ENCODE measurements at places on chromosomes 4 and X.

- DNase-seq = no peak
Measured at GRCh38 chr4:38072578-38072977, 112.4 kb downstream of the PTTG2 start.

DNA sequence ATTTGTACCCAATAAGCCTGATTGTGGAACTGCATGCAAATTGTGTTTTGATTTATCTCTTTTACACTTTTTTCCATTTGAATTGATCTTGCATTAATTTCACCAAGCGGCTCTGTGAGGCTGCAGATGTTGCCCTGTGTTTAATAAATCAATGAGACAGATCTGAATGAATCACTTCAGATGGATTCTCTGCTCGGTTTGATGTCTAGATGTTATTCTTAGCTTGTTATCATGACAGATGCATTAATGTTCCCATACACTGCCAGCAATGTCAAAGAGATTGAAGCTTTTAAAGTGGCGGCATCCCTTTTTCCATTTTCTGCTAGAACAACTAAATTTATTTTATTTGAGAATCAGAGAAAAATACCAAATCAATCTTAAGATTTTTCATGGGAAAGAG lies 6.3 kb downstream of the DACH2 start:
- DNase-seq = no peak

DNA sequence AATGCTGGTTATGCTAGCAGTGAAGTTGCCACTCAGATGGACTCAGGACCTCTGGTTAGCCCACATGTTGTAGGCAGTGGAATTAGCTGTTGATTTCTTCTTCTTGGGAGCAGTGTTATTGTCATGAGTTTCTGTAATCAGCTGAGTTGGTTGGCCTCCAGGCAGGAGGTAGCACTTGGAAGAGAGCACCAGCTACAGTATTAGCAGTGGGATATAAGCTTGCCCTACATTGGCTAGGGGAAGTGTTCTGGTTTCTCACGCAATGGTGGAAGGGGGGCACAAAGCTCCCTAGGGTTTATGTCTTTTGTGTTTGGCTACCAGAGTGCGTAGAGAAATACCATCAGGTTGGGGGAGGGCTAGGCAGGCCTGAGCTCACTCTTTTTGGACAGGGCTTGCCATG lies 34.0 kb upstream of the UCP1 start:
- DNase-seq = no peak

DNA sequence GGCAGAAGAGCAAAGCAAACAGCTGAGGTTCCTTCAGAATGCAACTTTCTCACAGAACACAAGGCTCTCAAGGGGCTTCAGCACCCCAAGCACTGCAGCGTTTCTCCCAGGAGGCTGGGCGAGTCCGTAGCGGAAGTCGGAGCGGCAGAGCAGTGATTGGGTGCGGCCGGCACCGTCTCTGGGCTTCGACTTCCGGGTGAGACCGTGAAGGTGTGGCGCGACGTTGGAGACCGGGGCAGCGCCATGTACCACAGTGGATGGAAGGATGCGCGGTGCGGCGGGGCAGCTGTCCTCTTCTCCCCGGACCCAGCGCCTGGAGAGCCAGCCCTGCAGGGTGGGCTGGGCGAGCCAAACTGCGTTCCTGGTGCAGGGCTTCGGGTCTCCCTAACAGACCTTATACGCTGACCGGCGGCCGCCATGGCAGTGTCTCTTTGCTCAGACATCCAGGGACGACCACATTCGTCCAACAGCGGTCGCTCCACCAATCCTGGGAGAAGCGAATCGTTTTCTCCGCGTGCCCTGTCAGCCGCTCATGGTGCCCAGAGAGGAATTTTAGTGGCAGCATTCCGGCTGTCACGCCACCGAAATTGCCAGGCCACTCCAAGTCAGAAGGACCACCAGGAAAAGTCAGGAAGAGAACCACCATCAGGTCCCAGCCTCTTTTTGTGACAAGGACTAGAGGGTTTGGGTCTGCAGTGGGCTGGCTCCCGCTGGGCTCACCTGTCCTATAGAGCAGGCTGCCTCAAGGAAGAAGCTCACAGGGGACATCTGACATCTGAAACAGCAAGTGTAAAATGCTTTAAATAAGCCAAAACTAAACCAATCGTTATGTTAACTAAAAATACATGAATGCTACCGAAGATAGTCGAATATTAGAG lies 20.5 kb downstream of the TRIM61 start:
- peak; percentile 64 for DNase-seq

- peak; percentile 71 for DNase-seq
Measured at GRCh38 chrX:37846934-37847732, at the start of gene DYNLT3. TSS of gene DYNLT3 (minus strand) at chrX:37847571. CDS start at chrX:37847510, 61 bp downstream.

DNA sequence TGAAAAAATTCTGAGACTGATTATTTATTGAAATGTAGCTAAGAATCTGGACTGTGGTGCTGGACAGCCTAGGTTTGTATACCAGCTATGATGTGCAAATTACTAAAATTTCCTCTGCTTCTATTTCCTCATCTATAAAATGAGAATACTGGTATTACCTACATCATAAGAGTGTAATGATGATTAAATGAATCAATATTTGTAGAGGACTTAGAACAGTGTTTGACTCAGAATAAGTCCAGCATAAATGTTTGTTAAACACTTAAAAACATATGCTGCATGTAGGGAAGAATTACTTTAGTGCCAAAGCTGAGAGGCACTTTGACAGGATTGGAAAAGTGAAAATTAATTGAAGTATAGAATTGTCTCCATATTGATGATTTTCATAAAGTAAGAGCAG lies 55.3 kb upstream of the TMPRSS11F start:
- DNase-seq = no peak

- DNase-seq = no peak
Measured at GRCh38 chr4:189804894-189805293, 135.8 kb upstream of the FRG1 start.

GRCh38 chr4:149173241-149174013 lies 642.2 kb downstream of the IQCM start:
- no peak for DNase-seq

- DNase-seq = no peak
Measured at GRCh38 chr4:109378076-109378475, 55.5 kb upstream of the SEC24B start.

DNA sequence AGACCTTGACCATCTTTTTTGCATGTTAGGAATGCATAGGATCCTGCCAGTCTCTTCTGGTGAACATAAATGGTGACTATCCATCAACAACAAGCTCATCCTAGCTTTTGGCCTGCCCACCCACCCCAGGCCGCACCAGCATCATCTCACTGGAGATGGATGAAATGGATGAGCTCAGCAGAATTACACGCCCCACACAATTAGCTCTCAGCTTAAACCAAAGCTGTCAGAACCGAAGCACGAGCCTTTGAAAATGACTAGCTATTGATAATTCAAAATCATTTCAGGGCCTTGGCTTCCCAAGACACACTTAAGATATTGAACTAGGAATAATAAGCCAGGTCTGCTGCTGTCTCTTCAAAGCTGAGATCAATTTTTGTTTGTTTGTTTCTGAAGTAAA lies 62.5 kb upstream of the MND1 start:
- DNase-seq = no peak

GRCh38 chr4:6884341-6884870 lies 25.2 kb upstream of the TBC1D14 start:
- DNase-seq = no peak

- no peak for DNase-seq
Measured at GRCh38 chrX:109952985-109953905, 49.7 kb upstream of the TMEM164 start.

- no peak for DNase-seq
Measured at GRCh38 chr4:98411731-98412130, 150.5 kb downstream of the RAP1GDS1 start.

DNA sequence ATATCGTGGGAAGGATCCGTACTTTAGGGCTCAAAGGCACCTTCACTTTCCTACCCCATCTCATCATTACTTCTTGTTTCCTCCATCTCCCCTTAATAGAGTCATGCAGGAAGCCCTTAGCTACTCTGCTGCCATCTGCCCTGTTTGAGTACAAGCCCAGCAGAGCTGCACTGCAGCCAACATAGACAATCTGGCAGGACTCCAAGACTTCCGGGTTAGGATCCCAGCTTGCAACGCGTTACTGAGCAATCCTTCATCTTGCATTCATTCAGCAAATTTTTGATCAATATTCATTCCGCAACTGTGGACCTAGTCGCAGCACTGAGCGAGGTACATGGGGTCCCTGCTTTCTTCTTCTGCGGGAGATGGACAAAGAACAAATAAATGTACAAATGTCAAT lies 344.9 kb downstream of the BCOR start:
- DNase-seq = no peak

DNA sequence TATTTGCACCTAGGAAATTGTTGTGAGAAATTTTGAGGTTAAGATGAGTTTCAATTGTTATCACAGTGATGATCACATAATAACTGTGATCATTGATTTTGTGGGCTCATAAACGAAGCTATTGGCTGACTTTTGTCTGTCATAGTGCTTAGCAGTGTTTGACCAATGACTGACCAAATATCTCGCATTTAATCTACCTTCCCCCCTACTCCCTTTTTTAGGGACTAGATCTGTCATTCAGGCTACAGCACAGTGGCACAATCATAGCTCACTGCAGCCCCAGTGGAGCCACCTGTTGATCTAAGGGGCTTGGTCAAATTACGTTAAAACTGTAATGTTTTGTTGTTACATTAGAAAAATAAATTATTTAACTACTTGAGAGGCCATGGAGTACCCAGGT lies 1.5 kb downstream of the FUNDC2 start:
- DNase-seq = no peak

- no peak for DNase-seq
Measured at GRCh38 chr4:73770917-73771316, 30.5 kb downstream of the CXCL8 start.

- no peak for DNase-seq
Measured at GRCh38 chr4:20271950-20272349, 20.2 kb downstream of the SLIT2 start.

- DNase-seq = no peak
Measured at GRCh38 chr4:74663631-74664030, 130.7 kb downstream of the BTC start.

DNA sequence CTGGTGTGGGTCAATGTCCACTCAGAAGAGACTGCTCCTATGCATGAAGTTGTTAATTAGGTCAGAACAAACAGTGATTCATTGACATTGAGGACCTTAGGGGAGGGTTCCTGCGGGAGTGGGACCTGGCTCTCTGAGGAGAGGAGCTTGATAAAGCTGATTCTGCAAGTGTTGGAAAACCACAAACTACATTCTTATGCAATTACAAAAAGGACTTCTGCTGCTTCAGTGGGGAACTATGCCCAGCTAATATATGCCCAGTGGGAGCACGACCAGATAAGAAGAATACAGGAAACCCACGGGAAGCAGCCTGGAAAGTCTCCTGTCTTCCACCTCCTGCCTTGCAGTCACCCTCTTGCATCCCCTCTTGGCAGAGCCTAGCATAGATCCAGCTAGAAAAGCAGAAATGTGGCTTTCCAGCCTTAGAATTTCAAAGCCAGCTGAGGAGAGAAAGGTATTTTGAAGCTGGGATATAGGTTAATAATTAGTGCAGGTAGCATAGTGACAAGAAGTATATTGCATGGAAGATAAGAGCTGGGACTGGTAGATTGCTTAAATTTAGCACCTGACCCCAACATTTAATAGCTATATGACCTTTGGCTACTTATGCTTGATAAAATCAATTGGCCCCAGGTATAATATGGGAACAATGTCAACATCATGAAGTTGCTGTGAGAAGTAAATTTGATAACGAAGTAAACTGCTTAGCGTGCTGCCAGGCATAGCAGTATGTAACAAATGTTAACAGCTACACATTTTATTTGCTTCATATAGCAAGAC lies 34.9 kb upstream of the UGT8 start:
- DNase-seq = no peak

DNA sequence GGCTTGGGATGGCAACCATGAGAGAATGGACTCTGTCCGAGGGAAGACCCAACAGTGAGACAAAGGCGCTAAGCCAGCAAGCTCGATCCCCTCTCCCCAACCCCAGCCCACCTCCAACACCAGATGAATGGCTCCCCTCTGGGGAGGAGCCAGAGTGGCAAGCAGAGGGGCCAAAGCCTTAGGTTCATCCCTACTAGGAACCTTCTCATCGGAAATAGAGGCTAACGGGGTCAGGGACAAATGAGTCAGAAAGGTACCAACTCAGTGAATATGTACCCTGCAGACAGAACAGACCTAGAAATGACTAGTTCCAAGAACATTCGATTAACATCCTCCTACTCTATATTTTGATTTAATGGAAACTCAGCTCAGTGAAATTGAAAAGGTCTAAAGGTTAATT lies 73.9 kb downstream of the NSG1 start:
- no peak for DNase-seq

GRCh38 chrX:46710927-46711623 lies 47.8 kb downstream of the SLC9A7 start:
- no peak for DNase-seq

DNA sequence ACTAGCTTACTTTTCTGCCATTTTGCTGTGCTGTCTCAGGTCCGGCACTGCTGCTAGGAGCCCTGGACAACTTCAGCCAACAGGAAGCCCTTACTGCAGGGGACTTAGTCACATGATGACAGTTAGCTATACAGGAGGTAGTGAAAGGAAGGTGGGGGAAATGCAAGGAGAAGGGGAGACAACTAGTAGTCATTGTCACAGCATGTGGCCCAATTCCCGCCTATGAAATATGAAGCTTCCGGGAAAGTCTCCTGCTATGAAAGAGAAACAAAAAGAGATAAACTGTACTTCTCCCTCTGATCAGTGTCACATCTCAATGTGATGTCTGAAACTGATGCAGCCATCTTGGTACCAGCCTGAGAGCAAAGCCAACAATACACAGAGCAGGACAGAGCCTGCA lies 71.6 kb downstream of the AMELX start:
- no peak for DNase-seq

- no peak for DNase-seq
Measured at GRCh38 chr4:124997991-124998390, 285.5 kb upstream of the ANKRD50 start.

DNA sequence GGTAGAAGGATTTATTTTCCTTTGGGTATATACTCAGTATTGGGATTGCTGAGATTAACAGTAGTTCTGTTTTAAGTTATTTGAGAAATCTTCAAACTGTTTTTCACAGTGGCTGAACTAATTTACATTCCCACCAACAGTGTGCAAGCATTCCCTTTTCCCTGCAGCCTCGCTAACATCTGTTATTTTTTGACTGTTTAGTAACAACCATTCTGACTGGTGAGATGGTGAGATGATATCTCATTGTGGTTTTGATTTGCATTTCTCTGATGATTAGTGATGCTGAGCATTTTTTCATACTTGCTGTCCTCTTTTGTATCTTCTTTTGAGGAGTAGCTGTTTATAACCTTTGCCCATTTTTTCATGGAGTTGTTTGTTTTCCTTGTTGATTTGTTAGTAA lies 457.8 kb downstream of the TRAM1L1 start:
- DNase-seq = no peak

DNA sequence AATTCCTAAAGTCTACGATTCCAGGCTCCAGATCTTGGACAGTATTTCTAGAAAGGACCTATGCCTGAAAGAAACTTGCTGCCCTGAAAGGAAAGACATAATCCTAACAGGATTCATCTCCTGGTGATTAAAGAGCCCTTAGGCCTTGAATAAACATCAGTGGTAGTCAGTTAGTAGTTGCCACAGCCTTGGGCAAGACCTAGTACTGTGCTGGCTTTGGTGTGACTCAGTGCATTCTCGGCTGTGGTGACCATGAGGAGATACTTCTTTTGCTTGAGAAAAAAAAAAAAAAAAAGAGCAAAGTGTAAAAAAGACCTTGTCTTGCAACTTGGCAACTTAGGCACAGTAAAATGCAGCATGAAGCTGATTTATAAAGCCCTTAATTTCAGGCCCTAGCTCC lies 188.2 kb downstream of the DCAF12L2 start:
- no peak for DNase-seq

GRCh38 chr4:39230462-39230861 lies 48.1 kb downstream of the WDR19 start:
- no peak for DNase-seq

- DNase-seq = no peak
Measured at GRCh38 chr4:81428002-81428401, 43.7 kb downstream of the RASGEF1B start.
